ENCODE measurements at places on chromosomes 6 and 20.

GRCh38 chr6:18595774-18596530 lies 208.8 kb downstream of the RNF144B start:
- peak; percentile 34 for DNase-seq

DNA sequence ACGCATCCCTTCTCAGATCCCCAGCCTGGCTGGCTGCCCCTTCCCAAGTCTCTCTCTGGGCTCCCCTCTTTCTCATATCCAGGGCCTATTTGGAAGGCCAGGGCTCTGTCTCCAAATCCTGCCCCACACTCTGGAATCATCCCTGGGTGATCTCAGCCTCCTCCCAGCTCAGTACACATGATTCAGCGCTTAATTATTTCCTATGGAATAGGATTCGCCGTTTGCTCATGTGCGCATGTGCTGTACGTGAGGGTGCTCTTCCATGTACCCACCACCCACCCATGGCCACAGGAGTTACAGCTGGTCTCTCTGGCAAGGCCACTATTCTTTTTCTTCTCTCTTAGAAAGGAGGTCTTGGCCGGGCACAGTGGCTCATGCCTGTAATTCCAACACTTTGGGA lies 81.7 kb upstream of the FOXP4 start:
- no peak for DNase-seq

DNA sequence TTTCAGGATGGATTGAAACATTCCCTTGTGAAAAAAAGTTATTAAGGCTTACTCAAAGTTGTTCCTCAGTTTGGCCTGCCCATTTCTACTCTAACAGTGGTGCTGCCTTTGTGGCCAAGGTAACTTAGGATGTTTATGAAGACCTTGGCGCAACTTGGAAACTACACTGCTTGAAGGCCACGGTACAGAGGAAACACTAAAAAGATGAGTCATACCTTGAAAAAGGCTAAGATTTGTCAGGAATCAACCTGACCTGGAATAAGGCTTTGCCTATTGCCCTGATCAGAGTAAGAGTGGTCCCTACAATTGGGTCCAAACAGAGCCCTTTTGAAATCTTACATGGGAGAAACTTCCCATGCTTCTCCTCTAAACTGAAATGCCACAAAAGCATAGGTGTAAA lies 119.9 kb upstream of the MOCS1 start:
- DNase-seq = no peak

- no peak for DNase-seq
Measured at GRCh38 chr6:30766461-30767157, 22.3 kb upstream of the IER3 start.

- peak; percentile 42 for DNase-seq
Measured at GRCh38 chr6:124400261-124400999, 561.8 kb upstream of the RNF217 start.

DNA sequence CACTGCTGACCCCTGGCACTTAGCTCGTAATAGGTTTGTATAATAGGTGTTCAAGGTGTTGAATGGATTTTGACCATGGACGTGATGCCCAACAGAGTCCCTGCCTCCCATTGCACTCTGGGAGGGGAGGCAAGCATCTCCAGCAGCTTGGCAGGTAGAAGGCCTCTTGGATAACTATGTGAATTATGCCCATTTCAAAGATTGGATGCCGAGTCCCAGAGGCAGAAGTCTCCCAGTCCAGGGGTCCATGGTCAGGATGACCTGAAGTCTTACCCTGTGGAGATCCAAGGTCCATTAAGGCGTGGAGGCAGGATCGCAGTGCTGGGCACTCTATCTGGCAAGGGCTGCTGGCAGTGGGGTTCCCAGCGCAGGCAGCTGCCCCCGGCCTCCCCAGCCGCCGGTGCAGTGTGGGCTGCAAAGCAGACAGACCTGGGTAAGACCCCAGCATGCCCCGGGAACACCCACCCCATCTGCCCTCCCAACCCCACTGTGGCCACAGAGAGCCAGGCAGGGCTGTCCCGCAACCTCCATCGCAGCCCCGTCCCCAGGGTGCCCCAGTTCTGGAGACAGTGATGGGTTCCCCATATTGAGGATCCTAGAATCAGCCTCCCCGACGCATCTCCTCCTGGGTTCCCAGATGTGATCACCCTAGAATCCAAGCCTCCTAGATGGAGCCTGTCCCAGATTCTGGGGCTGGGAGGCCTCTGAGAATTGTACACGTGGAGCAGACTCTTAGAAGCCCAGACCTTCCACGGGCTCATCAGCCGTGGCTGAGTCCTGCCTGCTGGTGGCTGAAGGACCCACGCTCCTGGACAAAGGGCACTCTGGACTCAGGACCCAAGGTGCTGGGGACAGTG lies 44.6 kb downstream of the APCDD1L start:
- DNase-seq = no peak

DNA sequence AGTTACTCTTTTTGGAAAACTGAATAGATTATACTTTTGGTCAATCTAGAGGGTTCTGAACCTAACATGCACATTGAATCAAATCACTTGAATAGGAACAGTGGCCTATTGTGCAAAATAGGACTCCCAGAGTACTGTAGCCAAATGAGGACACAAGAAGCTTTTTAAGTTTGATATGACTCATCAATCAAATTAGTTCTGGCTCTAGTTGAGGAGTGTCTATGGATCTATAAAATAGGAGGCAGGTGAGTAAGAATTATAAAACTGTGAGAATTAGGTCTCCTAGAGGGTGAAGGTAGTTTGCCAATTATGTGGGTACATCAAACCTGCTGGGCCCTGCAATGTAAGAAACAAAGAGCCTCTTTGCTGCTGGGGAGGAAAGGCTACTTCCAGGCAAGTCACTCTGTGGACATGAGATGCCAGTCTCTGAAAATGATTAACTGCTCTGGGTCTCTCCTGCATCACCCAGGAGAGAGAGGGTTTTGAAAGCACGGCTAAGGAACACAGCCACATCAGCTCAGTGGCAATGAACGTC lies 112.3 kb downstream of the RCAN2 start:
- no peak for DNase-seq

DNA sequence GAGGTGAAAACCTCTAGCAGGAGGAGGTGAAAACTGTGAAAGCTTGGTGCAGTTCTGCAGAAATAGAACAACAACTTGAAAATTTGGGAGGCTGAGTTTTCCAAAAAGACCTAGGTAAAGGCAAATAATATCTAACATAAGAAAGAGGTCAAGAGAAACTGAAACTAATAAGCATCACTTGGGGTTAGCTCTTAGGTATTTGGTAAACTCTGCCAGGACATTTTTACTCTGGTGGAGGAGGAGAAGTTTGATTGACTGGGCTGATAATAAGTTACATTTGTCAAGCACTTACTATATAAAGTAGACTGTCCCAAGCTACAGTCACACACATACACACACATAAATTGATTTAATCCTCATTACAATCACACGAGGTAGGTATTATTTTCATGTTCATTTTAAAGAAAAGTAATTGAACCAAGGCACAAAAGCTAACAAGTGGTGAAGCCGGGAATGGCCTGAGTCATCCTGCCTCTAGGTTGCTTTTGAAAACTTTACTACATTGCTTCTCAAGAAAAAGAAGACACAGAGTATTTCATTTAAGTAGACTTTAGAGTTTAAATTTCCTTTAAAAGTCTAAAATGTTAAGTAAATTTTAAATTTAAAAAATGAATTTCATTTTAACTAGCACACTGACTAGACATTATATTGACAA lies 275.5 kb downstream of the PTPRK start:
- no peak for DNase-seq

All from NCI-H1092 treated with DMSO at 0.1 percent for 48 hours (cell line).